ENCODE measurements at places on chromosomes 6 and 20.

- DNase-seq: peak; percentile 77
Measured at GRCh38 chr20:2314759-2315439, 19.1 kb downstream of the TGM3 start.

- DNase-seq: no peak
Measured at GRCh38 chr20:34311118-34312023, 8.2 kb upstream of the AHCY start.

- DNase-seq: peak; percentile 62
Measured at GRCh38 chr6:128806261-128806660, 76.7 kb upstream of the LAMA2 start.

DNA sequence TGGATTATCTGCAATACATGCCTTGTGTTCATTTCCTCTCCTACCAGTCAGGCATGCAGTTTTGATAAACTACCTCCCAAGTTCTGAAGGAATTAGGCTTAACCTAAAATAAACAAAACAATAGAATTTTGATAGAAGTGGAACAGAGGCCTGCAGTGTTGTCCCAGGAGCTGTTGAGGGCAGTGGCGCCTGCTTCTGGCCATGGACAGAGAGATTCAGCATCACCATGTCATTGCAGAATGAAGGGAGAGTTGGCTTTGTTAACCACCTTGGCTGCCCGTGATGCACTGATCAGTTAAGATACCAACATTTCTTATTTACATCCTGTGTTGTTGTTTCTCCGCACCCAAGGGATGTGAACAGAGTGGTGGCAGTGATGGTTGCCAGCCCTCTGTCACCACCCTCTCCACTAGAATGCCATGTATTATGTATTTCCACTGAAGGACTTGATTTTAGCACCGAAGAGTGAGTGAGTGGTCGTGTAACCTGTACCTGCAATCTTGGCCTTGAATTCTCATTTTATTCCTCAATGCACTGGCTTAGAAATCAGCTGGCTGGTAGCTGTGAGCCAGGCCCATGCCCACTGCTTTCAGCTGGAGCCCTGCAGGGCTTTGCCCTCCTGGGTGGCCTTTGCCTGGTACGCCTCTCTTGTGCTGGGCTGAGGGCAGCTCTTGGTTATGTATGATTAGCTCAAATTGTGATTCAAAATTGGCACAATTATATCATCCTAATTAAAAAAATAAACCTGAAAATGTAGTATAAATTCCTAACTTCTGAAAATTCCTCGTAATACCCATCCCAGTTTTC, 56.5 kb downstream of the SHLD1 start:
- DNase-seq: no peak

- DNase-seq: peak; percentile 67
Measured at GRCh38 chr6:137145421-137145820, 28.0 kb downstream of the IL22RA2 start.

GRCh38 chr6:148747145-148747470, 278 bp downstream of the UST start:
- peak; percentile 46 for DNase-seq

DNA sequence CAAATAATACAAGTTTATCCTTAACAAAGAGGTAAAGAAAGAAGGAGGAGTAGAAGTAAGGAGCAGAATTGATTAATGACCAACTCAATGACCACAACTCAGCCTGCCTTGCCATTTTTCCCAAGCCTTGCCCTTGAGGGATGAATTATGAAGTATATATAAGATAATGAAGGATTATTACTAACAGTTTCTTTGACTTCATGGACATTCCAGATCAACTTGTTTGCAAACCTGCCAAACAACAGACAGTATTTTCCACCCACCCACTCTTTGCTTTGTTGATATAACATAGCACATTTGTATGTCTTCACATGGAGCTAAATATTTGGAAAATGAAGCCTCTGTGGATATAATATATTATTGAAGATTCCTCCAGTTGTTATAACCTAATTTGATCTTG, 9.9 kb upstream of the C6orf141 start:
- no peak for DNase-seq

- no peak for DNase-seq
Measured at GRCh38 chr20:10475225-10475624, 40.1 kb downstream of the SLX4IP start.

GRCh38 chr6:34536251-34536958, 19.7 kb downstream of the SPDEF start:
- DNase-seq: no peak

GRCh38 chr6:140101367-140101766, 726.9 kb upstream of the CITED2 start:
- no peak for DNase-seq

GRCh38 chr6:75347898-75348610, 63.5 kb upstream of the TMEM30A start:
- DNase-seq: peak; percentile 15

DNA sequence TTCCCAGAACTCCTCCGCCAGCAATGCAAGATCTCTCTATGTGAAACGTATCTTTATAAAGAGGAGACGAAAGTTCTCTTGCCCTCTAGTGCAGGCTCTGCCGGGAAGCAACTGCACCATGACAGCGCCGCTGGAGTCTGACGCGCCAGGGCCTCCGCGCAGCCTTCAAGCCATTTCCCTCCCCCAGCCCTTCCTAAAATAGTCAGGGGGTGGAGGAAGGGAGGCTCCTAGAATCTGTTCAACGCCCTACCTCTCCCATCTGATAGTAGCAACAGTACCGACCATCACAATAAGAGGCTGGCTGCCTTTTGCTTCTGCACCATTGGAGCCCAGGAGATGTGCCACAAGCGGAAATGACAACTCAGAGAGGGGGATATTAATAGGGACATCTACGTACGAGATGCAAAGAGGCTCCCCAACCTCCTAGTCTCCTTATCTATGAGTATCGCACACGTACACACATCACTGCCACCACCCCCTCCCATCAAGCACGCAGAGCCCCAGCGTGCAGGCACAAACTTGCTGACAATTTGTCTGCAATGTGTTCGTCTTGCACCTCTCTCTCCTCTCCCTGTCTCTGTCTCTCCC, 1.0 kb downstream of the SYNE1 start:
- peak; percentile 53 for DNase-seq

GRCh38 chr6:38337819-38338465, 301.8 kb downstream of the BTBD9 start:
- peak; percentile 56 for DNase-seq

GRCh38 chr6:163254341-163254835, 160.1 kb upstream of the QKI start:
- DNase-seq: no peak

DNA sequence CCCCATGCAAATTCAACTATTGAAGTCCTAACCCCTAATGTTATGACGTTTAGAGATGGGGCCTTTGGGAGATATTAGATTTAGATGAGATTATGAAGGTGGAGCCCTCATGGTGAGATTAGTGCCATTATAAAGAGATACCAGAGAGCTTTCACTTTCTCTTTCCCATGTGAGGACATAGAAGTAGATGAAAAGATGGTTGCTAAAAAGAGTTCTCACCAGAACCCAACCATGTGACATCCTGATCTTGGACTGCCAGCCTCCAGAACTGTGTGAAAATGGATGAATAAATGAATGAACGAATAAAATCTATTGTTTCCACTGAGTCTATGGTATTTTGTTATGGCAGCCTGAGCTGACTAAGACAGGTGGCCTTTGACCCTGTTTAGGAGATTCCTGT, 50.6 kb upstream of the FBXO30 start:
- no peak for DNase-seq

DNA sequence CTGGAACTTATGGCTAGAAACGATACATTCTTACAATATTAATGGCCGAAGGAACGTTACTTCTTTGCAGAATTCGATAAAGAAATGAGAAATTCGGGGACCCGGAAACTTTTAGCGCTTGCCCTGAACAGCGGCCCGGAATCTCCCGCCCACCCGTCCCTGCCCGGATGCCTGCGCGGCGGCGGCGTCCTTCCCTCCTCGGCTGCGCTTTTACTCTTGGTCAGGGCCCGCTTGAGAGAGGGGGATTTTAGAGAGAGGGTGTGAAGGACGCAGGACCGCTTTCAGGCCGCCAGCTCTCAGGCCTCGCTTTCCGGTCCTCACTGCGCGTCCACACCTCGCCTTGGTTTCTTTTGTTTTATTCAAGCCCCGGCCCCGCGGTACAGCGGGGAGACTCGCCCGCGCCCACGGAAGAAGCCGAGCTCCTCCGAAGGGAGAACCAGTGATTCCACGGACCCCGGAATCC, 243.7 kb downstream of the ARID1B start:
- DNase-seq: peak; percentile 73

DNA sequence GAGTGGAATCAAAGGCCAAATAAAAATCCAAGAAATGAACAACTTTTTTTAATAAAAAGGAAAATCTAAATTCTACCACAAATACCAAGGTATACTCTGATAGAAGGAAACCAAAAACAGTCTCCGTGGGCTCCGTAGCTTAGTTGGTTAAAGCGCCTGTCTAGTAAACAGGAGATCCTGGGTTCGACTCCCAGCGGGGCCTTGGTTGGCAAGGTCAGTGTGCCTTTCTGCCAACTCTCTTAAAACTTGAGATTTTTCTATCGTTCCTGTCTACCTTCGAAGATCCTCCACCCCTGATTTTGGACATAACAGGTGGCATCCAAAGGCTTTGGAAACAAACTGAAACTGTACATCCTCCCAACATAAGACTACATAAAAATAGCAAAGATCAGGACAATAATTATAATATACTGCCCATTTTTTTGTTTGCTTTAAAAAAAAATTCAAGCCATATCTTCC, 197.9 kb downstream of the TRIM27 start:
- peak; percentile 75 for DNase-seq

GRCh38 chr6:13296536-13296997, 31.8 kb downstream of the TBC1D7 start:
- DNase-seq: no peak

DNA sequence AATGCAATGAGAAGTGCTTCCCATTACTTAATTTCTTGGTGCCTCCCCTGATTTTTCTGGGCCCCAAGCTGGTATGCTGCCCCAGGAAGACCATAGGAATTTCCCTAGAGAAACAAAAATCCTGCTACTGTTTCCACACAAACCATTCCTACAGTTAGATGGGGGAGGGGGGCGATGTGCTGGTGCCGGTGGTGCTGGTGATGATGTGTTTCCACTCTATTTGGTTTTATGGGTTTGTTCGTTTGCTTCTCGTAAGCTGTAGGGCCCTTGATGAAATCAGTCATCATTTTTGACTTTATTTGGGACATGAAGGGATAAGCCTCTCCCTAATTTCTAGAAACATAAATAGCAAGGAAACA, 105.1 kb downstream of the MKKS start:
- DNase-seq: no peak

DNA sequence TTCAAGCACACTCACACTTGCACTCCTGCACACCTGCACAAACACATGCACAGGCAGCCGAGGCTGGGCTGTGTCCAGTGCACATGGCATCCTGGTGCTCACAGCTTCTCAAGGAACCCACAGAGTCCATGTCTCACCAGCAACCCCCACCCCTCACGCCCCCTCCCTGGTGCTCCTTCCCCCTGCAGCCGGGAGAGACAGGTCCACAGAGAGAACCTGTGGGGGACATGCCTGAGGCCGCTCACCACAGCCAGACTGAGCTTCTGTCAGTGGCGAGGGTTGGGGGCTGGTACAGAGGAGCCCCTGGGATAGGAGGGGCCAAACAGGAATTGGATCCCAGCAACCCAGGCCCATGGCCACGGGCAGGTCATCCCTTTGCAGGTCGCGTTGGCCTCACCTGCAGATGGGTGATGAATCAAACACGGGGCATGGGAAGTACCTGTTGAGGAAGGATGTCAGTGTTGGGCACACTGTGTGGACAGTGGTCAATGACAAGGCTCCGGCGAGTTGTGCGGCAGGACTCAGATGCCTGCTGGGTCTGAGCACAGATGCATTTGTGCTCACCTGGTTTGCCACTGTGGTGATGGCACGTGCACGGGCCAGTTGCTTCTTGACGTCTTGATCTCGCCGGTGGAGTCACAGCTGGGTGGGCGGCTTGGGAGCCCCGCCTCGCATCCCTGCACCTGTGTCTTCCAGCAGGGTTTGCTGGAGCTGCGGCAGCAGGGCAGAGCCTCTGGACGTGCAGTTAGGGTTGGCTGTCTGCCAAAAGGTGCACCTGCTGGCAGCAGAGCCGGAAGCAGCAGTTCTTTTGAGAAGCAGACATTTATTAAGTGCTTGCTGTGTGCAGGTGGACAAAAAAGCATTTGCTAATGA, 113.0 kb downstream of the ERMARD start:
- no peak for DNase-seq

Measured in cardiac fibroblast (primary cell).